Upper lobe of right lung (tissue), 1 donor: ENCODE measurements at places on chromosomes 1 and 21. TPM values are rescaled to one million over a fixed set of nuclear protein-coding genes. Genes with fewer than 3 reads are reported as not detected.

Gene ERICH3
- total RNA-seq, result not detected

Gene CYP4Z1
- 2.1 TPM for total RNA-seq

Gene C1QC
- total RNA-seq, result 353 TPM

Gene TRIM67
- not detected for total RNA-seq

DNA sequence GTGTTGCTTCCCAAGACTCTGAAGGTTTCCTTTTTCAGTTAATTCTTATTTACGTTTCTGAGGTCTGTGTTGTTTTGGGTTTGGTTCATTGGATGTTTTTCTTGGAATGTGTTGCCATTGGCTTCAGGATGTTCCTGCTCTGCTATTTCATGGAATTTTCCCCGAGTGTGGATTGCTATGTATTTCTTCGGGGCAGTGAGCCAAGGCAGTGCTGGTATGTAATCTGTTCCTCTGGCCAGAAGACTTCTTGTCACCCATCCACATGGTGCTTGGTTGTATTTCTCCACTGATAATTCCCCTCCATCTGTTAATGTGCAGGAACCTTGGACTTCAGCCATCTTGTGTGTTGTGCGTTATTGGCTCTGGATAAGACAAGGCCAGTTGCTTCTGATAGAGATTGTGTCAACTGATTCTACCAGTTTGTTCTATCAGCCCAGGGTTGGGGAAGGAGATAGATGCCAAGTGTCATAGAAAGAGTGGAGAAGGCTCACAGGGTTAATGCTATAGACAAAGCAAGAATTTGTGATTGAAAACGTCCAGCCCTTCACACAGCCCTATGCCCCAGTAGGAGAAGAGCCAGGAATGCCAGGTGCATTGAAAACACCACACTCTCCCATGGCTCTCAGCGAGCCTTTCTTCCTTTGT is 505.2 kb downstream of the PLPP3 start:
- no peak for DNase-seq

DNA sequence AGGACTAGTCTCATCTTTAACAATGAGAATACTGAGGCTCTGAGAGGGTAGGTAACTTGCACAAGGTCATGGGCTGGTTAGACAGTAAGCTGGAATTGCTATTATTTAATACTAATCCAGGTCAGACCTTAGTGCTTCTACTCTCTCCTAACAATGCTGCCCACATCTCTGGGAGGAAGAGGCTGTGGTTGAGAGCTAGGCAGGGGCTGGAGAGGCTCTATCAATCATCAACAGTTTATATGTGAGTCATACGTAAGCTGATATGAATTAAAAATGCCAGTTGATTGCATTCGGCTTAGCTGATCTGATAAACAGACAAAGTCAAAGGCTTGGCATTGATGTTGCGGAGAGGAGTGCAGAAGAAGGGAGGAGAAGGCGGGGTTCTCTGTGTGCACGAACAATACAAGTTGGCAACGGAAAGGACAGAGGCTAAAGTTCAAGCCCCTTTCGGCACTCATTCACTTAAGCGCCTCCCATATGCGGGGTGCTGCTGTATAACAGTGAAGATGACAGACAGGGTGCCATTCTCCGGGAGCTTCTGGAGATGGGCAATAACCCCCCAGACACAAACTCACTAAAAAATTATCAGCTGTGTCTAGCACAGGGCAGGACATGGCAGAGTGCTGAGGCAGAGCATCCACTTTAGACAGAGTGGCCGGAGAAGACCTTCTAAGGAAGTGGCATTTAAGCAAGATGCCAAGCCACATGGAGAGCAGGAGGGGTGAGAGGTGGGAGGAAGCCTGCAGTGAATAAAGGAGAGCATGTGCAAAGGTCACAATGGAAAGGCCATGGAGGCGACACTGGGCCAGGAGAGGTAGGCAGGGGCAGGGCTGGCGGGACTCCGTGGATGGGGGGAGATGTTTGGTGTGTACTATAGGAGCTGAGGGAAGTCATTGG is 195.2 kb downstream of the ZSCAN20 start:
- DNase-seq, result no peak

GRCh38 chr1:215005078-215005477 is 77.5 kb upstream of the KCNK2 start:
- DNase-seq, result no peak

- no peak for DNase-seq
These were observed 12.6 kb downstream of the SLAMF8 start for GRCh38 chr1:159839116-159839849.
